ENCODE measurements at places on chromosomes 12 and 14. TPM values are rescaled to one million over a fixed set of nuclear protein-coding genes. Genes with fewer than 3 reads are reported as not detected.

Gene CMA1
- not detected for total RNA-seq

Gene PTGER2
- 11.6 TPM for total RNA-seq

Gene DHH
- under 0.01 TPM for total RNA-seq

Gene TSHR
- total RNA-seq: not detected

Gene IL31
- total RNA-seq: not detected

Gene TDRD9
- total RNA-seq: 0.26 TPM

Gene PLEKHG7
- not detected for total RNA-seq

Gene CLEC2D
- total RNA-seq: 1.2 TPM

Gene PTPRQ
- total RNA-seq: 0.06 TPM

Gene KCTD10
- total RNA-seq: 101 TPM

Gene SERPINA5
- not detected for total RNA-seq

Gene TOMM20L
- total RNA-seq: not detected

Gene NOXRED1
- total RNA-seq: 0.12 TPM

Gene GALNT9
- 0.26 TPM for total RNA-seq

Gene RERGL
- total RNA-seq: 3.1 TPM

Gene PMCH
- not detected for total RNA-seq

Gene MEG3
- total RNA-seq: 146 TPM

Gene TSPAN11
- 0.26 TPM for total RNA-seq

Gene SERPINA1
- not detected for total RNA-seq

Gene C3AR1
- 0.40 TPM for total RNA-seq

Gene CHGA
- total RNA-seq: not detected
